RWPE1 (cell line): ENCODE measurements at places on chromosomes 5 and 9.

- DNase-seq: no peak
Measured at GRCh38 chr5:38756068-38756467, 89.7 kb upstream of the OSMR start.

- no peak for DNase-seq
Measured at GRCh38 chr5:105460721-105461120, 1898.1 kb upstream of the NUDT12 start.

- DNase-seq: no peak
Measured at GRCh38 chr9:133679056-133679455, 42.9 kb downstream of the DBH start.

DNA sequence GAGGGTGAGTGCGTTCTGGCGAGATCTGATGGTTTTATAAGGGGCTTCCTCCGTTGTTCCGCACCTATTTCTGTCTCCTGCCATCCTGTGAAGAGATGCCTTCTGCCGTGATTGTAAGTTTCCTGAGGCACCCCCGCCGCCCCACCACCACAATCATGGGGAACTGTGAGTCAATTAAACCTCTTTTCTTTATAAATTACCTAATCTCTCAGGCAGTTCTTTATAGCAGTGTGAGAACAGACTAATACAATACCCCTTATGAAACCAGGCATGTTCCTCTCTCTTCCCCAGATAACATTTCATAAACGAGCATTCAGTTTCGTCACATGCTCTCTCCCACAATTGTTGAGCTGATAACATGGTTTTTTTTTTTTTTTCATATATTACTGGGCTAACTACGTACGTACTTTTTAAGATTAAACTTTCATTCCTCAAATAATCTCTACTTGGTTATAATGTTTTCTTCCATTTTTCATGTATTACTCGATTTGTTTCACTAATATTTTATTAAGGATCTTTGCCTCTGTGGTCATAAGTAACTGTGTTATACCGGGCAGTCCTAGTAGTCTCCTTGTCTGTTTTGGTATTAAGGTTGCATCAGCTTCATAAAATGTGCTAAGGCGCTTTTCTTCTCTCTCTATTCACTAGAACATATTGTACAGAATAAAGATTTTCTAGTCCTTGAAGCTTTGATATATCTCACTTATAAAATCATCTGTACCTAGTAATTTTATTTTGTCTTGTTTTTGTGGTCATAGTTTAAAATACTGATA, 64.9 kb upstream of the MVB12B start:
- DNase-seq: no peak

- peak; percentile 41 for DNase-seq
Measured at GRCh38 chr9:110650991-110651411, 17.6 kb upstream of the MUSK start.

GRCh38 chr9:110832926-110833325, 164.3 kb downstream of the MUSK start:
- DNase-seq: no peak

GRCh38 chr5:98231089-98231488, 542.4 kb upstream of the RGMB start:
- no peak for DNase-seq

DNA sequence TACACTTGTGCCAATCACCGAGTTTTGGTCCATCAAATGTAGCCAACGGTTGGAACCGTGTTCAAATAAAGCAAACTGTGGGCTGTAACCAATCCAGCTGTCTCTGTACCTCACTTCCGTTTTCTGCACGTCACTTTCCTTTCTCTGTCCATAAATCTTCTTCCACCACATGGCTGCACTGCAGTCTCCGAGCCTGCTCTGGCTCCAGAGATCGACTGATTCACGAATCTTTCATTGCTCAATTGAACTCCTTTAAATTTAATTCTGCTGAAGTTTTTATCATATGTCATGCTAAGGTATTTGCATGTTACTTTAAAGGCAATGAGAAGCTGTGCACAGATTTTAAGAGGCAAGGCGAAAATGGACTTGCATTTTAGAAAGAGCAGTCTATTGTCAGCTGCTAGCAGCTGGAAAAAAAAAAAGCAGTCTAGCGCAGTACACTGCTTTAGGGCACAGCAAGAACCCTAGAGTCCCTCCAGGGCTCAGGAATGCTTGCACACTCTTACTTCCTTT, 13.2 kb downstream of the TTC39B start:
- no peak for DNase-seq
